ENCODE measurements at places on chromosomes 2 and 18. TPM values are rescaled to one million over a fixed set of nuclear protein-coding genes. Genes with fewer than 3 reads are reported as not detected.

DNA sequence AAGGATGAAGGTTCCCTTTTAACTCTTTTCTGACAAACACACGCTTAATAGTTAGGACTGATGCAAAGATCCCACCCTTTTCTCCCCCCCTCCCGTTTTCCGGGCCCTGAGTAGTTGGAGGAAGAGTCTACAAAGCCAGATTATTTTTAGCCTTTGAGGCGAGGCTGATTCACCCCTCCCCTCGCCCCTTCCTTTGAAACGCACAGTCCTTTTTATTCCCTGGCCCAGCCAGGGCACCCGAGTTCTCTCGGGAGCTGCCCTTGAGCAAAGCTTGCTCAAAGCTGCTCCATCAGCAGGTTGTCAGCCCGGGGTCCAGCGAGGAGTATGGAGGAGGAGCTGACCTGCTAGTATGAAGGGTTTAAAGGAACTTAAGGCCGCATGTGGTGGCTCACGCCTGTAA lies 47.1 kb upstream of the SPRED2 start:
- peak; percentile 27 for DNase-seq

DNA sequence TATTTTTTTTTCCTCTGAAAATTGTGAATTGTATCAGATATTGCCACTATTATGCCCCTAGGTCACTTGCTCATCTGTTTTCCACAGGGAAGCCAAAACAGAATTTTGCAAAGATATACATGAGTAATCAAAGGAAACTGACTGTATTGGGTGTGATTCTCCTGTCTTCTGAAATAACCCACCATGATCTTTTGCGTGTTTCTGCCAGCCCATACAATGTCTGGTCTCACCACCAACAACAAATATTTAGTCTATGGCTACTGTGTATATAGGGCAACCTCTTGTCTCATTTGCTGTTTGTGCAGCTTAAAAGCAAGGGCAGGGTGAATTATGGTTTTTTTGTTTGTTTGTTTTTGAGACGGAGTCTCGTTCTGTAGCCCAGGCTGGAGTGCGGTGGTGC lies 26.5 kb downstream of the EPAS1 start:
- no peak for DNase-seq

GRCh38 chr2:109222825-109223471 lies 93.9 kb downstream of the SH3RF3 start:
- DNase-seq, result no peak

MERTK gene
- total RNA-seq, result 17.4 TPM

IHH gene
- total RNA-seq, result 59.1 TPM
